Thyroid gland (tissue), 4 donors: ENCODE measurements at places on chromosomes 11 and 22. TPM values are rescaled to one million over a fixed set of nuclear protein-coding genes. Genes with fewer than 3 reads are reported as not detected.

Gene CASP1
- 18.9 TPM for total RNA-seq

DNA sequence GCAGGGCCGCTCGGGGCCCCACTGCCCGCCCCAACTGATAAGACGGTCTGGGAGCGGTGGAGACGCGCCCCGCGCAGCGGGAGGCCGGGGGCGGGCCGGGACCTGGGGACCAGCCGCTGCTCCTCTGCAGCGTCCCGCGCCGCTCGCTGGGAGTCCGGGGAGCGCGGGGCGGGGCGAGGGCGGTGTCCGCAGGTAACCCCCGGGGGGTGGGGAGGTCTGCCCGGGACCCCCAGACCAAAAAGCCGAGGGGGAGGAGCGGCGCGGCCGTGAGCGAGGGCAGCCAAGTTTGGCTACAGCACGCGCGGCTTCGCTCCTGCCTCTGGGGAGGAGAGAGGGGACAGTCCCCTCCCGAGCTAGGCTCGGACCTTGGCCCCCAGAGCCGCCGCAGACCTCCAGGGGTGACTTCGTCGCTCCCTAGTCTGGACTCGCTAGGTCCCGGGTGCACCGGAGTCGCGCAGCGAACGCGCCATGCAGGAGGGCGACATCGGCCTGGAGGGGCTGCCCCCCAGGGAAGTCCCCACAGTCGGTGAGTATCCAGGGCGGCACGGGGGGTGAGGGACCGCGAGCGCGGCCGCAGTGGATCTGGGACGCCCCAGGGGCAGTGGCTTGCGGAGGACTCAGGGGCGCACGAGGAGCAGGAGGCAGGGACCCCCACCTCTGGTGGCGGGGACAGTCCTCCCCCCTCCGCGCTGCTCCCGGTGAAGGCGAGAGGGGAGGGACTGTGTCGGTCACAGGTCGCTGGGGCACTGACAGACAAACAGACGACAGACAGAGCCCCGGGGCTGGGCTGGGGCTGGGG, 92.3 kb upstream of the ANO1 start:
- no peak for DNase-seq

Gene HBB
- total RNA-seq = 203 TPM

- peak; percentile 8 for DNase-seq
Measured at GRCh38 chr22:32708830-32709229, 92.7 kb upstream of the TIMP3 start.

DNA sequence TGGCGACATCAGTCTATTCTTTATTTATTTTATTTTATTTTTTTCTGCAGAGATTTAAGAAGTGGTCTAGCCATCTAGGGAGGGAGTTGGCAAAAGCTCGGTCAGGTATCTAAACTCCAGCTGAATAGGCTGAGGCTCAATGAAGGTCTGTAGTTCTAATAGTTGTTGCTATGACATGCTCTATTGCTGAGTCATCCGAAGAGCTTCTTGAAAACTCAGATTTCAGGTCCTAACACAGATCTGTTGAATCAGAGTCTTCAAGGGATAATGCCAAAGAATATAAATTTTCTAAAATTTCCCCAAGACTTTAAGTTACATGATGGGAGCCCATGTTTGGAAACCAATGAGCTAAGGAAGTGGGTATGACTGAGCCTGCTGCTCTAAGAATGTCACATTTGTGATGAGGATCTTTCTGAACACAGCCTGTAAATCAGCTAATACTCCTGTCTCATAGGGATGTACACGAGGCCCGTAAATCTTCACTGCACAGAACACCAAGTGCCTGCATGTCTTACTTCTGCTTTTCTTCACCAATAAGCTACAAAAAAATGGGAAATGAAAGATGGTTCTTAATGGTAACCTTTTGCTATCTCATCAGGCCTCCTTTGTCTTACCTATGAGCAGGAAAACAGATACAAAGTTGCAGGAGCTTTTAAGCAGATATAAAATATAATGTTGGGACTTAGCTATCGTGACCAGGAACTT, 901.4 kb upstream of the API5 start:
- no peak for DNase-seq

DNA sequence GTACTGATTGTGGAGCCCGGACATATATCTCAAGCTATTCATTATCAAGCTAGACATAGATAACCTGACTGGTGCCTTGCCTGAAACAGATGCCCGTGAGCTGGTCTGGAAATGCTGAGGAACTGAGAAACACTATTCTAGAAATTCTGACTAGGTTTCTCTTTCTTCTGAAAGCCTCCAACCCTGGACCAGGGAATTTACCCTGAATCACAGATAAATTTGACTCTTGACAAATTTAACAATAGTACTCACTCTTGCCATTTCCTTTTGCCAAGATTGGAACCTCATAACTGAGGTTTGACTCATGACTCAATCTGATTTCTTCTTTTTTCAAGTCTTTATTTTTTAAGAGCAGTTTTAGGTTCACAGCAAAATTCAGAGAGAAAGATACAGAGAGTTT, 189.6 kb upstream of the SYN3 start:
- DNase-seq = no peak

- DNase-seq = no peak
Measured at GRCh38 chr11:6895010-6895409, 2.7 kb upstream of the OR2D2 start.

DNA sequence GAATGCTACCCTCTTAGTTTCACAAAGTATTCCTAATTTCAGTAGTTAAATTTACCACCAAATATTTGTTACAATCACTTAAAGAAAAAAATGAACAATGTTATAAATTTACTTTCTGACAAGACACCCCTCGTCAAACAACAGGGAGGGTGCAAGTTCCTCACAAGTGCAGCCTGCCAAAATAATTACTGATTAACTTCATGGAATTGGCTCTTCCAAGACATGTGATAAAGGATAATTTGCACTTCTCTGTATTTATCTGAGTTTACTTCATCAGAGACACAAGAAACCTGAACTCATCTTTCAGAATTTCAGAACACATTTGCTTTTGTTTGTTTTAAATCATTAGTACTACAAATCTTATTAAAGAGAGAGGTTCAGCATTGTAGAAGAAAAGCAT, 66.5 kb downstream of the LARGE2 start:
- no peak for DNase-seq

DNA sequence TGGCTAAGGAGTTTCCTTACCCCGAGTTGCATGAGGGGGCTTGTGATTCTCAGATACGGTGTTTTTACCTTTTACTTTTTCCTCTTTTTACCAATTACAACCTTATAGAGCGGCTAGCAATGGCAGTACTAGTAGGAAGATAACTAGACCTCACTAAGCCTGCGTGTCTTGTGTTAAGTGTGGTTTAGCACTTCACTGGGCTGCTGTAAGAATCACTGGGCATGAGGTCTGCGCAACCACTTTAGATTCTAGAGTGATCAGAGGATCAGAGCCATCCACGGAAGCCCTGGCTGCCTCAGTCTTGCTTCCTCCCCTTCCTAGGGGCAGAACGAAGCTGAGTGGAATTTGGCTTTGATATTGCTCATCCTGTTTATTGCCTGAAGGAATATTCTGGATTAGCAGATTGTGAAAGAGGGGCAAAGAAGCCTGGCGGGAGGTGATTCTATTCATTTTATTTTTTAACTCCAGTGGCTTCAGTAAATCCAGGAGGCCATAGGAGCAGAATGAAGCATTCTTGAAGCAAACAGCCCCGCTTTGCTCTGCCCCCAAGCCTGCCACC, 88.5 kb downstream of the GRAMD1B start:
- no peak for DNase-seq

DNA sequence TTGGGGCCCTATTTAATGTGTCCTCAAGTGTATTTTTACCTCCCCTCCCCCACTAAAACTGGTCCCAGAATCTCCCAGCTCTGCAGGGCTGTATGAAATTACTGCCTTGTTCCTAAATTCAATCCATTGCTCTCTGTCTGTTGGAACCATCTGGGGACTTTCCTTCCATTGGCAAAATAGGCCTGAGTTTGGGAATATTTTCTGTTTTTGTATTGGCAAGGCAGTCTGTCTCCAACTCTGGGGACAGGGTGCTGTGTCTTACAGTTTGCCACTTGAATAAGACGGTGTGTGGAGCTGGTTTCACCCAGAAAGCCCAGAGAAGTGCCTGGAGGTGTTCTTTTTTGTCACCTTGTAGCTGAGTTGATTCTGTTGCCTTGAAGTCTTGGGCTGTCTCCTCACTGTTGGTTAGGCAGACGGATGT, 1.3 kb downstream of the PACS1 start:
- DNase-seq = no peak

DNA sequence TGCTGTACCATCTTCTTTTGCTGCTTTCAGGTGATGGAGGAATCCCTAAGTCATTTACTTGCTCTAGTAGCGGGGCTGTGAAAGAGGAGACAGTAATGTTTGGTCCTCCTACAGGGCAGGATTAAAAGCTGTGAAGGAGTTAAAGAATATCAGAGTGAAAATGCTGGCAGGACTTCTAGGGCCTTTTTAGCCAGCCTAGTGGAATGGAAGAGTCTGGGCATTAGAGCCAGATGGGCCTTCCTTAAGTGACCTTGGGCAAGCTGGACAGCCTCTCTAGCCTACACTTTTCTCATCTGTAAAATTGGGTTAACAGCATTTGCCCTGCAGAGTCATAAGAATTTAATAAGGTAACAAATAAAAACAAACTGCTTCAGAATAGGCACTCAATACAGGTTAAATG, 114.7 kb downstream of the RBFOX2 start:
- no peak for DNase-seq

- peak; percentile 70 for DNase-seq
Measured at GRCh38 chr11:66868726-66869566, 12.1 kb downstream of the LRFN4 start.

Gene RIMBP3C
- total RNA-seq = 0.45 TPM

Gene MAP6
- total RNA-seq = 9.4 TPM

Gene C11orf52
- 24.5 TPM for total RNA-seq

- no peak for DNase-seq
Measured at GRCh38 chr11:41323446-41323845, 136.0 kb downstream of the LRRC4C start.

DNA sequence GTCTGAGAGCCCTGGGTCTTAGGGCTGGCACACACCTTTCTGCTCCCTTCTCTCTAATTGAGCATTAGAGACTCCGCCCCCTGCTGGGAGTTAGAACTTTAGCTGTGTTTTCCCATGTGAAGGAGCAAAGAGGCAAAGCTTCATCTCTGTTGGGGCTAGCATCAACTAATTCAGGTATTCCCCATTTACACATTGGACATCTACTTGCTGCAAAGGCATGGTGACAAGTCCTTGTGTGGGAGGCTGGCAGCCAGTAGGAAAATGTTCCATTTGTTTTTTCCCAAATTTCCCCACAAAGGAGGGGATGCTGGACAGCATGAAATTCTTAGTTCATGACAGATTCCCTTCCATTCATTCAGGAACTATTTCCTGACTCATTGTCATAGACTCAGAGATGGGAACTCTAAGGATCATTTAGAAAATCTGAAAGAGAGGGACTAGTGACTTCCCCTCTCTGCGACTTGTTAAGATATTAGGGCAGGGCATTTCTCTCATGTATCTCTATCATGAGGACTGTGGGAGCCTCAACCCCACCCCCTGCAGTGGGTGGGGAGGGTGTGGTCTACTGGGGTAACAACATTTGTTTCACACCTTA, 3.6 kb downstream of the CD44 start:
- DNase-seq = peak; percentile 28

DNA sequence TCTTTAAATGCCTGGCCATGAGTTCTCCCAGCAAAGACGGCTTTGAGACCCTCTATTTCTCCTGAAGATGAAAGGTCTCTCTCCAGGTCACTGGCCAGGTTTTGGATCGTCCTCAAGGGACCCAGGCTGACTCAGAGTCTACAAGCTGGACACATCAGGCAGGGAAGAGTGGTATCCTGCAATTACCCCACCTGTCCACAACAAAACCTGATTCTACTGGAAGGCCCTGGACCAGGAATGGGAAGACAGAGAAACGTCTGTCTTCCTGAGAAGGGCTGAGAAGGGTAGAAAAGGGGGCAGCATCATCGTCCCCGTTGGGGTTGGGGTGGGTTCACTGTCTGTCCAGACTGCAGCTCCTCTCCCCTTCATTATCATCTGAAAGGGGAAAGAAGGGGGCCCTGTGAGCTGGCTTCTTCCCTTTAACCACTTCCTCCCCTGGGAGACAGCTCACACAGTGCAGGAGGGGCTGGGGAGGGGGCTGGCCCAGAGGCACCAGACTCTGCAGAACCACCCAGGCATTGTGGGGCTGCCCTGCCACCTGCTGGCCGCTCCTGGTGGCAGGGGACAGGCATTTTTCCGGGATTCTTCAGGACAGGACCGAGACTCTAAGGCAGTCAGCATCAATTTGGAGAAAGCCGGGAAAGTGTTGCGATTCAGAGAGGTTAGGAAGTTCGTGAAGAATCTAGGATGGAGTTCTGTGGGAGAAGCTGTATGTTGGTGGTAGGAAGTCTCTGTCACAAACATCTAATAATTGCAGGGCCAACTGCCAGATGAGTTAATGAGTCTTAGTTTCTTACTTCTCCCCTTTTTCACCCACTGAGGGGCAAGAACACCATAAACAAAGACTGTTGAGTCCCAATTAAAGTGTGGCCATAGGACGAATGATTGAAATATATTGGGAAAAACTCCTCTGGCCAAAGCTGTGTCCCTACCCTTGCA, 57.6 kb downstream of the SYN3 start:
- peak; percentile 56 for DNase-seq

DNA sequence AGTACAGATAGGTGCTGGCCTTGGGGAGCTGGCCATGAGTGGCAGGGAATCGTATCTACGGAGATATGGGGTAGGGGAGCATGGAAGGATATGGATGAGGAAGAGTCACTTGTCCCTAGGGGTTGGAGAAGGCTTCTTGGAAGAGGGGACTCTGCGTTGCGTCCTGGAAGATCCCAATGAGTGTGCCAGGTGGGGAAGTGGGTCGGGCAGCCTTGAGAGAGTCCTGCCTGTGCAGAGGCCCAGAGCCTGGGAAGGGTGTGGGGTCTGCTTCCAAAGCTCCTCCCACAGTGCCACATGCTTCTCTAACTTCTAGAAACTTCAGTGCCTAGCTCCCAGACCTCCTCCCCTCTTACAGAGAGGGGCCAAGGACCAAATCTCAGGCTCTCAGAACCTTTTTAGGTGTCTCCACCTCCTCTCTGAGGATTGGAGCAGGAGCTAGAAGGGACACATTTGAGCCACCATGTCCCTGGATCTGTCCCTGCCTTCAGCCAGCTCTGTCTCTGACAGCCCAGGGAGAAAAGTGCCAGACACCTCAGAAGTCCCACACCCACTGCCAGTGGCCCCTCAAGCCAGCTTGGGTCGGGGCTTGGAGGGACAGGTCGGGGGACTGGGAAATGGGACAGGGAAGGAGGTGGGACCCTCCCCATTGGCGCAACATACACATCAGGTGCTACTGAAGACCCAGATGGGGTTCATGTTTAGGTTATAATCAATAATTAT, 11.0 kb downstream of the RHBDD3 start:
- no peak for DNase-seq

Gene CDCA5
- not detected for total RNA-seq
